ENCODE measurements at places on chromosomes 16 and 17.

GRCh38 chr17:62679866-62680377, 52.5 kb downstream of the MRC2 start:
- DNase-seq: no peak

GRCh38 chr17:45241328-45242028, 19.8 kb downstream of the FMNL1 start:
- no peak for DNase-seq

DNA sequence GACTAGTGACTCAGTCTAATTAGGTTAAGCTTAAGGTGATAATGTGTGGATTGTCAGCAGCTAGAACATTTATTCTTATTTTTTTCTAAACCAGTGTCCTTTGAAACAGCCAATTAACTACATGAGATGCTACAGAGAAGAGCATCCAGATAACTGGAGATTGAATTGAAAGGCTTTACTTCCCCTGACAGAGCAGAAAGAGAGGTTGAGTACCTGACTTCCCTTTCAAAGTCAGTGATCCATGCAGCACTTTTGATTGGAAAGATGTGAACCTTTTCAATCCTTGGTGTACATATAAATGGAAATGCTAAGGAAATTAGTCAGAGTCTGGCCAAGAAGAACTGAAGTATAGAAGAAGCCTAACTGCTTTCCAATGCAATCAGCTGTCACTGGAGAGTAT, 653.8 kb downstream of the CDH8 start:
- no peak for DNase-seq

- no peak for DNase-seq
Measured at GRCh38 chr17:43832168-43832975, 574 bp downstream of the MPP3 start.
